ENCODE measurements at places on chromosomes 3 and 15.

DNA sequence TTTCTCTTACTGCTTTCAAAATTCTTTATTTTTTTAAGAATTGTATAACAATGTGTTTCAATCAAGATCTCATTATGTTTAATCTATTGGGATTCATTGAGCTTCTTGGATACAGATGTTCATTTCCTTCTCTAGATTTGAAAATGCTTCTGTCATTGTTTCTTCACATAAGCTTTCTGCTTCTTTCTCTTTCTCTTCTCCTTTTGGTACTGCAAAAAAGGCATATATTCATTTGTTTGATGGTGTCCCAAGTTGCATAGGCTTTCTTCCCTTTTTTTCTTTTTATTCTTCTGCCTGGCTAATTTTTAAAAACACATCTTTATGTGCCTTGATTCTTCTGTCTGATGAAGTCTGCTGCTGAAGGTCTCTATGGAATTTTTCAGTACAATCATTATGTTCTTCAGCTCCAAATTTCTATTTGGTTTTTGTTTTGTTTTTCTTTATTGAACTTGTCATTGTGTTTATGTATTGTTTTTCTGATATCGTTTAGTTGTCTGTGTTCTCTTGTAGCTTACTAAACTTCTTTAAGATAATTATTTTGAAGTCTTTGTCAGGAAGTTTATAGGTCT lies 88.9 kb downstream of the DTWD1 start:
- no peak for DNase-seq

- no peak for DNase-seq
Observed at GRCh38 chr3:151196434-151196833, 6.6 kb downstream of the GPR171 start.

DNA sequence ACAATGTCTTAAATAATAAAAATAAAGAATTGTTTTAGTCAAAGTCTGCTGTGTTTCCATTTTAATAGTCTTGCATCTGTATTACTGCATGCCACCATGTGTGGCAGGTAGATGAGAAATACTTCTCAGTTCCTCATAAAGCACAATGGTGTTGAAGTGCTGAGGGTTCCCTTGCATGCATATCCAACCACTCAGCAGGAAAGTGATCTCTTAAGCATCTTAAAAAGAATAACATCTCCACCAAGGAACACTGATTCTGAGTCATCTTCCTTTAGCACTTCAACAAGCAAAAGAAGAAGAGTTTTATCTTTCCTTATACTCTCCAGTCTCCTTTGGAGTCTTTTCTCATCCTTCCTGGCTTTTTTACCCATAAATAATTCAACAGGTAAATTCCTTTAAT lies 602.0 kb downstream of the TBL1XR1 start:
- no peak for DNase-seq

GRCh38 chr3:11638495-11639358 lies 5.0 kb downstream of the VGLL4 start:
- no peak for DNase-seq

GRCh38 chr15:85337425-85338074 lies 42.9 kb upstream of the AKAP13 start:
- DNase-seq: no peak

DNA sequence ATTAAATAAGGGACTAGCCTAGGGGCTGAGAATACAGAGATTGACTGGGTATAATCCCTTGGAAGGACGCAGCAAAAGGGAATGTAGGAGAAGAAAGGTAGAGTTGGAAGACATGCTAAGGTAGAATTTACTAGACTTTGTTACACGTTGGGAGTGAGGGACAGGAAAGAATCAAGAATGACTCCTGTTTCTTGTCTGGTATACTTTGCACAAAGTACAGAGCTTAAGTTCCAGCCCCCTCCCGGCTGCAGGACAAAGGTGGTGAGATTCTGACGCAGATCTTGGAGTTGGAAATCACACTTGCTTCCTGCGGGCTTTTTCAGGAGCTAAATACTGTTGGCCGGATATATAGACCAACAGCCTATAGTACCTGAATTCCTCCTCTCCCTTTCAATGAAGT lies 895 bp downstream of the HYKK start:
- no peak for DNase-seq

DNA sequence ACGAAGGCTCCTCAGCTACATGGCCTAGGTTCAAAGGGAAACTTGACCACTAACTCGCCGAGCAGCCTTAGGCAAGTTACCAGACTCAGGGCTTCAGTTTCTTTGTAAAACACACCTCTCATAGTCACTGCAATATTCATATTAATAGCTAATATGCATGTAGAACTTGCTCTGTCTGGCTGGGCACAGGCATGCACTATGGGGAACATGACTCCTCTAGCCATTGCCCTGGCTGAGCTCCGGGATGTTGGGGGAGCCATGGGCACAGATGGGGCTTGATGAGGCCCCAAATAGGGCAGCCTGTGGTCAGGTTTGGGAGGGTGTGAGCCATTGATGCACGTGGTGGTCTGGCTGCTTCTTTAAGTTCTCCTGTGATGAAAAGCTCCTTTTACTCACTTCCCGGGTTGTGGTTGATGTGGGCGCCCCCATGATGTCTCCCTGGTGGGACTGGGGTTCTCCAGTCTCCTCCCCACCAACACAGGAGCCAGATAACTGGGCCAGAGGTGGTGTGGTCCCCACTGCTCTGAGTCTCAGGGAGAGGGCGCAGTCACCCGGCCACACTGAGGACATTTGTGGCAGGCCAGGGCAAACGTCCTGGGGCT lies 29.4 kb upstream of the DUSP7 start:
- DNase-seq: no peak

- DNase-seq: no peak
Observed at GRCh38 chr3:179819379-179819778, 166.5 kb downstream of the USP13 start.

GRCh38 chr3:143120716-143121240 lies 1.2 kb downstream of the CHST2 start:
- DNase-seq: peak; percentile 57

DNA sequence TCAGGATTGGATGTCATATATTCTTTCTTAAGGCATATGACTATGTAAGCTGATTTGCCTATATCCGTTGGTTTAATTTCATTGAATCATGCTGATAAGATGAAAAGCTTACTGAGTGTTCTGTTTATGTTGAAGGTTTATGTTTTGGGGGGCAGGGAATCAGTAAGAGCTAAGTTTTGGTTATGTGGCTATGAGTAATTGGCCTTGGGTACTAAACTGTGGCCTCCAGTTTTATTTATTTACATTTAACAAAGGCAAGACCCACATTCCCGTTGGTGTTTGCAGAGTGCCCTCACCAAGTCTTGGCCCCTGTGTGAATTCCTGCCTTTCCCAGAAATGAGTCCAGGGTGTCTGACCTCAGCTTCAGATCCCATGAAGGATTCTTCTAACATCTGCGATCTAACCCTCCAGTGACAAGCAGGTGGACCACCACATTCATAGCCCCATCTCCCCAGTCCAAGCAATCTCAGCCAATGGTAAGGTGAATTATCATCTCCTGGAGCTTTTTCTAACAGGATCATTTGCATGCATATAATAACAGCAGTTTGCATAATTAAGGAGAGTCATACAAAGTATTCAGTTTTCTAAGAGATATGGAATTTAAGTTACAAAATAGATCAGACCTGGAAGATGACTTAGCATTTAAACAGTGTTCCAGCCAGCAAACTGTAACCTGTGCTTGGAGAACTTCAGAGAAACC lies 27.4 kb downstream of the GLDN start:
- DNase-seq: no peak

DNA sequence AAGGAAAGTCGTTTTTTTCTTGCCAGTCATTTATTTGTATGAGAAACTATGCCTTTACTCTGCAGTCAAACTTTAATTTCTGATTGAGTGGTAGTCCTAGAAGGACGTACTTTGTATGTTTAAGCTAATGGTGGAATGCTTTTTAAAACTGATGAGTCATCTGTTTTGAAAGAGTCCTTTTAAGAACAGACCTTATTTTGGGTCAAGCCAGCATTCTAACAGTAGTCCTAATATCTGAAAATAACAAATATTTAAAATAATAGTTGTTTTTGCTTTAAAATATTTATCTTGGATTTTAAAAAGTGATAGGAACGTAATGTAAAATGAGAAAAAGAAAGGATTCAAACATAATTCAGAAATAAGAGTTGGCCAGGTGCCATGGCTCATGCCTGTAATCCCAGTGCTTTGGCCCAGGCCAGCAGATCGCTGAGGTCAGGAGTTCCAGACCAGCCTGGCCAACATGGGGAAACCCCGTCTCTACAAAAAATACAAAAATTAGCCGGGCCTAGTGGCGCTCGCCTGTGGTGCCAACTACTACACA lies 1.3 kb upstream of the LRRC58 start:
- DNase-seq: no peak

DNA sequence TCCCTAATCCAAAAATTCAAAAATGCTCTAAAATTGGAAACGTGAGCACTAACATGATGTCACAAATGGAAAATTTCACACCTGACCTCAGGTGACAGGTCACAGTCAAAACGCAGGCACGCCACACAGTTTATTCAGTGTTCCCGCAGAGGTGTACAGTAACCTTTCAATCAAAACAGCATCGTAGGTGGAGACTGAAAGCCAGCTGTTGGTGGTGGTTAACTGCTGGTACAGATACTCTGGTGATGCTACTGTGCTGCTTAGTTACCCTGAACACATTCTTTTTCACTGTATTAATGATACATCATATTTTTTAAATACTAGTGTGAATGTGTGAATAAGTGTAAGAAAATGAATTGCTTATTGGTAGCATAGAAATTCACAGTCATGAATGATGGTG lies 23.8 kb downstream of the RAB11A start:
- no peak for DNase-seq

- DNase-seq: no peak
Observed at GRCh38 chr3:15300323-15301078, 31.9 kb downstream of the SH3BP5 start.

DNA sequence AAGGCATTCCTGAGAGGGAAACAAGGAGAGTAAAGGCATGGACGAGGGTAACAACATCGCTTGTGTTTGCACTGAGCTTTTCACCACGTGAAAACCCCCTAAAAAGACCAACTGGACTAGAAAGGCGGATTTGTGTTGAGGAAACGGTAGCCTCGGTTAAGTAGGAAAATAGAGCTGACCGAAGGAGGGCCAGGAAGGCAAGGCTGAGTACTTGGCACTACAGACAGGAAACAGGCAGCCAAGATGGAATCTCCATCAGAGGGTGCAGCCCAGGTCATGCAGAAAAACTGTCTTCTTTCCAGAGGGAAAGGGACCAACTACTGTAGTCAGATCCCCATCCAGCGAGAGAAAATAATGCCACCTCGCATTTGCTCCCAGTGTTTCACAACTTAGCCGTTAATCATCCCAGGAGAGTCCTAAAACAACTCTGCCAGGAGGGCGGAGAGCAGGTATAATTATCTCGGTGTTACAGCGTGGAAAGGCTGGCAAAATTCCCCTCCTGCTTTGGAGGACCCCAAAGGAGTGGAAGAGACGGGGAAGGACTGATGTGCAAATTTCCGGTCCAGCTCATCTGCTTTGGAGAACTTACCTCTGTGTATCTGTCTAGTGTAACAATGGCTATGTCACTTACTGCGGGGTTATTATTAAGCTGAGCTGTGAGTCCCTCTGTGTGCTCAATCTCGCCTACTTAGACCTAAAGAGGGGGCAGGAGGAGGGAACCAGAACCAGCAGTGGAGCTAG lies 77.2 kb downstream of the MYO1E start:
- DNase-seq: no peak

Measured in activated naive CD4-positive, alpha-beta T cell treated with anti-CD3 and anti-CD28 coated beads, Interleukin-2, amount 50 U/mL, for 16 hours (primary cell).